ENCODE measurements at places on chromosomes 4 and X.

DNA sequence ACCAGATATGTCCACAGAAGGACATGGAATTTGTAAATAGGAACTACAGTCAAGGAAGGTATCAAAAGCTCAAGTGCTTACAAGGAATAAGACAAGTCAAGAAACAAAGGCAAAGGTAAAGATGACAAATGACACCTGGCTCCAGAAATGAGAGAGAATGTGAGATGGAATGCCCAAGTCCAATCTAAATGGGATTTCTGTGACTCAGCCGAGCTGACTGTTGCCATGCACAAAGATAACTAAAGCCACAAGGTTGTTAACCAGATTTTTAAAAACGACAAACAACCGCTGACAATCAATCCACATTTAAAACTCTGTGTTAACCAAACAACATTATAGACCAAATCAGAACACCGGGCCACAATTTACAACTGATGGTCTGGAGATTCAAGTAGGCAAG lies 1.1 kb downstream of the NFXL1 start:
- no peak for DNase-seq

DNA sequence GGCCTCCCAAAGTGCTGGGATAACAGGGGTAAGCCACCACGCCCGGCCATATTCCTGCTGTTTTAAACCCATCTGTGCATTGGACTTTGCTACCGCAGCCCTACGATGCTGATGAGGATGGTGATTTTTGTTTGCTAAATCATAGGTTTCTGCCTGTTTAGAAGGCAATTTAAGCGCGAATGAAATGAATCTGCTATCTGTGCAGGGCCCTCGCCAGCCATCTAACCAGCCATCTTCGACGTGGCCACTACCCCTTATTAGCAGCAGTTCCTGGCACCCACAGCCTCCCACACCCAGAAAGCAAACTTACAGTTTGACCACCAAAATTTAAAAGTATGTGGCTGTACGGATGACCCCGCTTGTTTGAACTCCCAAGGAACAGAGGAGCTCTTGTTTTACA lies 178.5 kb downstream of the SHOX start:
- DNase-seq, result no peak

DNA sequence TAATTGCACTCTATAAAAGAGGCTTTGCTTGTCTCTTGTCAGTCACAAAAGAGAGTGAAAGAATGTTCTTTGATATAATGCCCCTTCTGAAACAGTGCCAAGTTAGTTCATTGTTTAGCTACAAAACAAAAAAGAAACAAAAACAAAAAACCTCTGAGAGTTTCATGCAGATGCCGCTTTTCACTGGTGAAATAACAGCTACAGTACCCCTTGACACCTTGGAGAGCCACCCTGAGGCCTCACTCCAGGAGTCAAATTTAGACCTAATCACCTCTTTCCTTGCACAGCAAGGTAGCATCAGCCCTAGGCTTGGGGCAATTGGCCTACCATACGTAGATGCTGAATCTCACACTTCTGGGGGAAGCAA lies 185.2 kb downstream of the UNC5C start:
- DNase-seq, result no peak

GRCh38 chr4:20122198-20122988 lies 129.3 kb upstream of the SLIT2 start:
- DNase-seq, result no peak

DNA sequence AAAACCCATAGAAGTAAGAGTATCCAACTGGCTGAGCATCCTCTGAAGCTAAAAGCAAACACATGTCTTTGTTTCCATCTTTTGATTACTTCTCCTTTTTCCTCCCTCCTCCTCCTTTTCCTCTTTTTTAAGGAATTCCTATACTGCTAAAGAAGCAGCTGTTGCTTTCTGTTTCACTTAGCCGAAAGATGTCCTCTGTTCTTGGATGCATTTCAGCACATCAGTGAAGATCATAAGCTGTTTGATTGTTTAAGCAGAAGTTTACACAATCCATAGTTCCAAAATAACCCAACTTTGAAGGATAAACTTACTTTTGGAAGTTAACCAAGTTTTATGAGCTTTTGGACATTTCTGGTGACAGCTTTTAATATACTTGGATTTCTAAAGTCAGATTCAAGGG lies 55.1 kb upstream of the TNIP3 start:
- DNase-seq, result no peak

DNA sequence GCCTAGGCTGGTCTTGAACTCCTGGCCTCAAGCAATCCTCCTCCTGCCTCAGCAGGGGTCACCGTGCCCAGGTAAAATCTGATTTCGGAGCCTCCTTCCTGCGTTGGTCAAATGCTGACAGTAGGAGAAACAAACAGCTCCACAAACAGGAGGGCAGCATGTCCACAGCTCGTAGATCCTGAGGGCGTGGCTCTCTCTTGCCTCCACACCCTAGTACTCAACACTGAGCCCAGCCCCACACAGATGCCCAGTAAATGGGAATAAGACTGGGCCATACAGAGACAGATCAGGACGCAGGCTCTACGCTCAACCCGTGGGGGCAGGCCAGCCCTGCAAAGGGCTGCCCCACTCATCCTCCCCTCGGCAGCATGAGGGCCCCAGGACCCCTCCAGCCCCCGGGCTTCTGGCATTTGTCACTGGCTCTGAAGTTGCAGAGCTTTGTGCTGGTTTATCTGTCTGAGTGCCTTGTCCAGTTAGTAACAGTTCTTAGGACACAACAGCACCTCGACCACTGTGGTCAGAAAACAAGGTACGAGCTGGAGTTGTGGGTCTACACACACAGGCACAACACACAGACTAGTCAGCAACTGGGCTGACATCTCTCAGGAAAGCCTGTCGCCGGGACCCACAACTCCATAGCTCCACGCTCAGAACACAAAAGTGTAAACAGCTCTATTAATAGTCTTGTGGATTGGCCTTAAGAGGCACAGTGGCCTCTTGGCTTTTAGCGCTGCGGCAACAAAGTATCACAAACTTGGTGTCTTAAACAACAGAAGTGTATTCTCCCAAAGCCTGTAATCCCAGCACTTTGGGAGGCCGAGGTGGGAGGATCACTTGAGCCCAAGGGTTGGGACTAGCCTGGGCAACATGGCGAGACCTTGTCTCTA lies 5.2 kb downstream of the TNIP2 start:
- DNase-seq, result no peak

DNA sequence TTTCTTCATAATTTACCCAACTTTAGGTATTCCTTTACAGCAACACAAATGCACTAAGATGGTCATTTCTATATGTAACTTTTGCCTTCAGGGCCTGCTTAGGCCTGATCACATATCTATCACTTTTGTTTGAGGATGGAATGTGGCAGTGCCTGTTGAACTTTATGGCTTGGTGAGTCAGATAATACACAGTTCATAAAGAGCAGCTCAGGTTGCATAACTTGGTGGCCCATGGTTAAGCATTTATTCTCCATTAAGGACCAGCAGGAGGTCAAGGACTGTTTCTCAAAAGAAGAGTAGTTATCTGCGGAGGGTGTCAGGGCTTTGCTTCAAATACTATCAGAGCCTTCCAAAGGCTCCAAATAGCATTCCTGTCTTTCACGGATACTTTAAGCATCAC lies 124.1 kb upstream of the PDHA2 start:
- DNase-seq, result no peak

DNA sequence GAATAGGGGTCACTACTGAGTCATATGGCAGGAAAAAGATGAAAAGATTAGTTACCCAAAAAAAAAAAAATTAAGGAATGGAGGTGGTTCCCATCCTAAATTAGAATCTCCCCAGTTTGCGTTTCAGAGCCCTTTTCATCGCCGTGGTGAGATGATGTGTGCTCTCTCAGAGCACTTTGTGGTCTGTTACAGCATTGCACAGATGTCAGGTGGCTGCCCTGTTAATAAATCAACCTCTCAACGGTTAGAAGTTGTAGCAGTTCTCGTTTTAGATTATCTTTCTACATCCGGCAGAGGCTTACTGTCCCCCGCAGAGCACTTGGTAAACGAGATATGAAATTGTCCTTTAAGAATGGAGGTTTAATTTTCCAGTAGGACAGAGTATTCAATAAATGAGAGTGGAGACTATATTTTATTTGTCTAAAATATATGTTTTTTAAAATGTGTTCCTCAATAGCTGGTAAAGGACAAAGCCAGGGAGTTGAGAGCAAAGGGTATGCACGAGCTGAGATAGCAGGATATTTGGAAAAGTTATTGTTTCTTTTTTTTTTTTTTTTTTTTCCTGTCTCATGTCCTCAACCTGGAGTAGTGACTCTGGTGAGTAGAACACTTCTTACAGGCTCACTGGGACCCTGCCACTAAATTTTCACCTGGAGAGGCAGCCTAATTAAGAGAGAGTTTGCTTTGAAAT lies 26.9 kb downstream of the AFF1 start:
- DNase-seq, result no peak

- DNase-seq, result no peak
Observed at GRCh38 chrX:97490656-97491055, 606.9 kb downstream of the RPA4 start.

DNA sequence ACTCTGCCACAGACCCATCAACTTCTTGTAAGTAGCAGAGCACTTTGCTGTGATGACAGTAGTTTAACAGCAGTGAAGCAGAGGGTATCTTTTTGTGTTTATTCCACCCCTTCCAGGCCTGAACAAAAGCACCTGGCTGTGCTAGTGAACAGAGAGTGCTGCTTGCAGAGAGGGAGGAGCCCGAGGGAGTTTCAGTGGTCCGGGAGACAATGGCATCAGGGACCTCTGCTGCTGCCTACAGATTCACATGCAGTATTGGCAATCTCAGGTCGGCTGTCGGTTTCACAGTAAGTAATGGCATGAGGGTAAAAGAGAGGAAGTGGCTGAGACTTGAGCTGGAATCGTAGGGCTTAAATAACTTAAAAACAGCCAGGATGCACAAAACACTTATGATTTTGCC lies 755.8 kb downstream of the RPA4 start:
- no peak for DNase-seq

DNA sequence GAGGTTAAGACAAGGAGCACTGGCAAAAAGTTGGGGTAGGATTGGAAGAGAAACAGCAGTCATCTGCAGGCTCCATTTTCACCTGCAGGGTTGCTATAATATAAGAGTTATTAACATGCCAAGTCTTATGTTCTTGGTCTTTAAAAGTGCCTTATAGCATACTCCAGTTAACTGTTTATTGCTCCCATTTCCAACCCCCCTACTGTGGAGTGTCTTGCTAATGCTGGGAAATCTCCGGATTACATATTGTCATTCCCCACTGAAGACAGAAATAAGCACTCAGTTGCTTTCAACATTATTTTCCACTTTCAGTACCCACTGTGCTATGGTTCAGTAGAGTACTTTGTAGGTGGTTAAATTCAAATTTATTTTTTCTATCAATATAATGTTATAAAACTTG lies 1014.3 kb downstream of the RPA4 start:
- DNase-seq, result no peak

GRCh38 chr4:158949099-158949498 lies 153.8 kb upstream of the RAPGEF2 start:
- no peak for DNase-seq

- DNase-seq, result no peak
Observed at GRCh38 chr4:44646151-44646550, 5.3 kb downstream of the YIPF7 start.

DNA sequence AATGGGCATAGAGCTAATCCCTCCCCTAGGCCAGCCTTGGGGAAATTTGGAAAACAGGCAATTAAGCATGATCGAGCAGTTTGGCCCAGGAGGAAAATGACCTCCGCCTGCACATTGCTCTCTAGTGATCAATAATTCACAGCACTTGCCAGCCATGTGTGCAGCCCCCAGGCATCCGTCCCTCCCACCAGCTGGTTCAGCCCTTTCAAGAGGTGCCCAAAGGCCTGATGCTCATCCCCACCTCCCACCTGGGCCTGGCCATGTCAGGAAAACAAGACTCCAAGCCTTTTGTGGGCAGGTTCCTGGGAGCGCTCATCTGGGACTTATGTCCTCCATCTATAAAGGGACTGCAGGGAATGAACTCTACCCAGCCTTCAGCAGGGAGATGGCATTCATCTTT lies 17.5 kb upstream of the PPP2R2C start:
- no peak for DNase-seq

- DNase-seq, result no peak
Observed at GRCh38 chrX:135632353-135632752, 81.1 kb upstream of the CT45A1 start.

DNA sequence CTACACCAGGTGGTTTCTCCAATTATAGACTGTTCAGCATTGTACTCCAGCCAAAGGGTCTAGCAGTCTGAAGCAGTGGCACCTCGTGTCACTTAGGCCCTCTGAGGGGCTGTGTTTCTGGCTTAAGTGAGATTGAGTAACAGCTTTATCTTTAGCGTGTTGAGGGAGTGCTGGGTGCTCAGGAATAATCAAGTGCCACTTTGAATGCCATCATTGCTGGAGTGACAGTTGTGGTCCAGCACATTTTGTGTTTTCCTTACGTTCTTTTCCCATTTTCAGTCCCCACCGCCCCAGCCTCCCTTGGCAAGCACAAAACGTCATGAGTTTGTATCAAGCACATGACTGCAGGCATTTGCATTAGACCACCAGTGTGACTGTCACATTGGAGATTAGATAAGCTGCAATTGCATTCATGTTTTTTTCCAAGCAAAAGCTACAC lies 58.7 kb downstream of the FNIP2 start:
- DNase-seq, result no peak

- no peak for DNase-seq
Observed at GRCh38 chr4:106864231-106864630, 171.9 kb downstream of the DKK2 start.

DNA sequence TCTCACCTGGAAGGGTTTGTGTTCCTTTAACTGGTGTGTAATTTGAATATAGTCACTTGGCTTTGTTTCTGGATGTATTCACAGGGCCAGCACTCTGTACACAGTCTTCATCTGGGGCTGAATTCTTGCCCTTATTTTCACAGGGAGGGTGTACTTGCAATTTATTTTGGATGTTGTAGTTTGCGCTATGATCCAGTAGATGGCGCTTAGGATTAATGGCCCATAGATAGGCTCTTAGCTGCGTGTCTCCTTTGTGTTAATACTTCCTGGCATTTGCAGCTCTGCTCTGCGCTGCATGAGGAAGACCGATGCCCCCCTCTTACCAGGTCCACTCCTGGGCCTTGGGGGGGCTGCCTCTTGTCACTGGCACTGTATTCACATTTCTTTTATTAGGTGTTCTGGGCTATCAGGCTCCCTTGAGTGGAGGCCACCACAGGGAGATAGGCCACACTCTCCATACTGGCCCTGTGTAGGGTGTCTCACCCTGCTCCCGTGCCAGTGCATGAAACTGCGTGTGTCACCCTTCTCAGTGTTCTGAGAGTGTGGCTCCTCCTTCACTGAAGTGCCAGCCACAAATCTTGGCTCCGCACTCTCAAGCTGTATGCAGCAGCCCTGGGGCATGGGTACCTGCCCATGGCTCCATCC lies 562.2 kb downstream of the ZIC3 start:
- DNase-seq, result no peak

All from activated B cell treated with CpG ODN at 0.5 μM for 24 hours (primary cell).